ENCODE measurements at places on chromosomes 7 and 10.

DNA sequence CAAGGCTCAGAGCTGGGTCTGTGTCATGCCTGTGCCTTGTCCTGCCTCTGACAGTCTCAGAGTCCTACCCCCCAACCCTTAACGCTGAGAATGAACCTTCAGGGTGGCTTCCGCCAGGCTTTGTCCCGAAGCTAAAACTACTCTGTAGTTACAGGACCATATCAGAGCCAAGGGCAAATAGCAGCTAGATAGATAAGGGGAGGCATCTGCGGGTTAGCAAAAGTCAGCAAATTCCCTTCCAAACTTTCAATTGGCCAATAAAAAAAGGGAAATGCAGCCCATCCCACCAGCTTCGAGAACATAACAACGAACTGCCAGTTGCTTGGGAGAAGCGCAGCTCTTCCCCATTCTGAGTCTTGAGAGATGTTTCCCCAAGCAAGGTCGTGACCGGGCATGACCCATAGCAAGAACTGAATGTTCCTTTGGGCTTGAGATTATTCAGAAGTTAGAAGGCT lies 17.7 kb downstream of the CCL24 start:
- DNase-seq = no peak

- no peak for DNase-seq
These were observed 4.0 kb downstream of the ITGA8 start for GRCh38 chr10:15715619-15716227.

DNA sequence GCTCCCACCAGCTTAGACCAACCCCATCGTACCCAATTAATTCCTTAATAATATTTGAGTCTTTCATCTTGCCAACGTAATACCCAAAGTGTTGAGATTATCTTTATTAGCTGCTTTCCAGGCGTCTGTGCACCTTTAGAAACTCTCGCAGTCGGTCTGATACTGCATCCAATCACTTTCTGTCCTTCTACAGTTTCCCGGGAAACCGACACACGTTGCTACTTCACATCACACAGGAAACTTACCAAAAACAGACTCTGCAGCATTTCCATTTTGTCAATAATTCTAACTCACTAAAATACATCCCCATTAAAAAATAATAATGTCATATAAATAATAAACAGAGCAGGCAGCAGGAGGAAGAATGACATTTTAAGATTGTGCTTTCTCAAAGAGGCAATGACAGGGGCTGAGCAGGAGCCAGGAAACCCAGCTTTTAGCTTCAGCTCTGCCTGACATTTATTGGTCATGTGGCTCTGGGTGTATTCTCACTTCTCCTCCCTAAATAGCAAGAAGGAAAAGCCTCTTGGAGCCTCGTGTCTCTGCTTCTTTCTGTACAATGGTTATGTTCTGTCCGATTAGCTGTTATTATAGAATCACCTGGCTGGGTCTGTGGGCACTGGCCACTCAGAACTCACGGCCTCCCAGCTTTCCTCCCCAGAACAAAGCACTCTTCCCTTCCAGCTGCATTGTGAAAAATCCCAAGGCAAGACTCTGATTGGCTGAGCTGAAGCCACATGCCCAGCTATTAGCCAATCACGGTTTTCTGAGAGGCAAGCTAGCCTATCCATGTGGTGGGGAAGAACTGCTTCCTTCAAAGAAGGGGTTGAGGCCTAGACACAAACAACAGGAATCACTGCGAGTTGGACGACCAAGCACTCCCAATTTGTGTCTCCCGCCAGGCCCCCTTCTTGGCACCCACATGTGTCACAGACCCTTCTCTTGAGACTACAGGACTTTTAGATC lies 424.7 kb upstream of the FOXK1 start:
- DNase-seq = no peak

- DNase-seq = no peak
These were observed 263.1 kb upstream of the KIAA1217 start for GRCh38 chr10:23945845-23946244.

DNA sequence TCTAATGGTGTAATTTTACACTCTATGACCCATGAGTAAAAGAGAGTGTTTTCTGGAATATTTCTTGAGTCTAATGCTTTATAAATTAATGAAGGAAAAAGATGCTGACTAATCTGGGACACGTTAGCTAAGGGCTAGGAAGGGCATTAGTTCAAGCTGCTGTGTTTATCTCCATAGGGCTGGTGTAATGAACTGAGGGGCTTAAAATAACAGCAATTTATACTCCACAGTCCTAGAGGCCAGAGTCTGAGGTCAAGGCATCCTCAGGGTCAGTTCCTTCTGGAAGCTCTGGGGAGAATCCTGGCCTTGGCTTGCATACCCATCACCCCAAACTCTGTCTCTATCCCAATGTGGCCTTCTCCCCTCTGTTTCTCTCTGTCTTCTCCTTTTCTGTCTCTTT lies 105.2 kb upstream of the PFKP start:
- DNase-seq = no peak

- no peak for DNase-seq
These were observed 213.5 kb downstream of the PTPRN2 start for GRCh38 chr7:158374146-158374545.

GRCh38 chr7:134203186-134203889 lies 76.2 kb downstream of the LRGUK start:
- DNase-seq = no peak

DNA sequence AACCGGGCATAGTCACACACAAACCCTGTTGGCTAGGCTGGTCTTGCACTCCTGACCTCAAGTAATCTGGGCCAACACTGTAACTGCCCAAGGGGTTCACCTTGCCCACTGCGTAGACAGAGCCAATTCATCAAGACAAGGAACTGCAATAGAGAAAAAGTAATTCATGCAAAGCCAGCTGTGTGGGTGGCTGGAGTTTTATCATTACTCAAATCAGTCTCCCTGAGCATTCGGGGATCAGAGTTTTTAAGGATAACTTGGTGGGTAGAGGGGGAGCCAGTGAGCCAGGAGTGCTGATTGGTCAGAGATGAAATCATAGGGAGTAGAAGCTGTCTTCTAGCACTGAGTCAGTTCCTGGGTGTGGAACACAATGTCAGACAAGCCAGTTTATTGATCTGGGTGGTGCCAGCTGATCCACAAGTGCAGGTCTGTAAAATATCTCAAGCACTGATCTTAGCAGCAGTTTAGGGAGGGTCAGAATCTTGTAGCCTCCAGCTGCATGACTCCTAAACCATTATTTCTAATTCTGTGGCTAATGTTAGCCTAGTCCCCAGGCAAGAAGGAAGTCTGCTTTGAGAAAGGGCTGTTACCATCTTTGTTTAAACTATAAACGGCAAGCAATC lies 15.6 kb upstream of the FXYD4 start:
- DNase-seq = no peak

GRCh38 chr7:131608116-131608500 lies 51.7 kb upstream of the PODXL start:
- no peak for DNase-seq

DNA sequence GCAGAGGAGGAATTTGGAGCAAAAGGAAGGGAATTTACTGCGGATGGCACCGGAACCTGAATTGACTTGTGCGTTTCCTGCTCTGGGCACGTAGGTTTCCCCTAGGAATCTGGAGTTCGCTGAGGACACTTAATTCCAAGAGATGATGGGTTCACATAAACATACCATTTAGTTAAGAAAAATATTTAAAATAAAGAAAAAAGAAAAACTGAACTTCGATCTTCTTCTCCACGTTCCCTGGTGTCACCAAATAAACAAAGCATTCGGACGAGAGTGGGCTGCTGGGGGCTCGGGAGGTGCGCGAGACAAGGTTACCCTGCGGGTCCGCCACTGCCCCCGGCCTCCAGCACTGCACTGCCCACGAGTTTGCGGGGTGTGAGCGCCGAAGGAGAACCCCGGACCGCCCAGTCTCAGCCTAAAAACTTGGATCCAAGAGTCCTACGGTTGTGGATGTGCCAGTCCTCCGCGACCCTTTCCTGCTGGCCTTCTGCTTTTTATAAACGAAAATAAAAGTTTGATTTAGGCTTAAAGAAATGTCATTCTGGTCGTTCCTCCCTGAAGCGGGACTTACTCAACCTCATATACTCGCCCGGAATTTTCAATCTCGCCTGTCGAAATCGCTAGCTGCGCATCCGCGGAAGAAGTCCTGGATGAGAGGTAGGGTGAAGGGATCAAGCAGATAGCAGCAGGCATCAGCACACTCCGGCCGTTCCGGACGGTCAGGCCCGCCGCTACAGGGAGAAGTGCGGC lies 30.3 kb downstream of the SKIDA1 start:
- DNase-seq = no peak

- DNase-seq = no peak
These were observed 2.4 kb downstream of the FEZF1 start for GRCh38 chr7:122301858-122302760.

GRCh38 chr7:114047889-114048288 lies 129.1 kb upstream of the PPP1R3A start:
- no peak for DNase-seq

- peak; percentile 59 for DNase-seq
These were observed 6.9 kb upstream of the SH2B2 start for GRCh38 chr7:102279537-102280400.

DNA sequence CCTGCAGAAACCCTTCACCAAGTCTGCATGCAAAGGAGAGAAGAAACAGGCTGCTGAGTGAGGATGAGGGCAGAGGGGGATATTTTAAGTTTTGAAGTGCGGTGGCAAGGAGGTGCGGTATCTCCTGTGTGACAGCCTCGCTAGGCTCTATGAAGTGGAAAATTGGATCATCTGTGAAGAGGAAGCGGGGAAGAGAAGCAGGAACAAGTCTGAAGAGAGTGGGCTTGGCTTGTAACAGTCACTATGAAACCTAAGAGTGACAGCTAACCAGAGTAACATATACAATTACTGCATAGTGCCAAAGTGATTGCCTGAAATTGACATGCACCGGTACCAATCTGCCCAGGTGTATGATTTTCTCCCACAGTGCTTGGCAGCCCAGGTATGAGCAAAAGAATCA lies 287.5 kb upstream of the KLF14 start:
- no peak for DNase-seq

DNA sequence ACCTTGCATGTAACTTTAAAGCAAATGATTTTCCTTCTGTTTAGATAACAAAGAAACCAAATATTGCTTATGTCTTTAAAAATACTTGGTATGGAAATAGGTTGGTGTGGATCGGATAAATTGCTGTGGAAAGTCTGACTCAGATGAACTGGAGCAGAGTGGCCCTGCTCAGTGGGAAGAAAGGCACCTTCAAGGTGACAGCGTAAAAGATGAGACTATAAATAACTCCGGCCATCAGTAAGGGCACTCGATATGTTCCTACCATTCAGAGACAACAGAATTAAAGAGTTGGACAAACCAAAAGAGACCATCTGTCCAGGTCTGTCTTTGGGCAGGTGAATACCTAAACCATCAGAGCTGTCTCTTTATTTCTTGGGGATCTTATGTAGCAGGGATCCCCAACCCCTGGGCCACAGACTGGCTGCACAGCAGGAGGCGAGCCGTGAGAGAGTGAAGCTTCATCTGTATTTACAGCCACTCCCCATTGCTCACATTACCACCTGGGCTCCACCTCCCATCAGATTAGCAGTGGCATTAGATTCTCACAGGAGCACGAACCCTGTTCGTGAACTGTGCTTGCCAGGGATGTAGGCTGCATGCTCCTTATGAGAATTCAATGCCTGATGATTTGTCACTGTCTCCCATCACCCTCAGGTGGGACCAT lies 357.1 kb downstream of the PRPF18 start:
- no peak for DNase-seq

DNA sequence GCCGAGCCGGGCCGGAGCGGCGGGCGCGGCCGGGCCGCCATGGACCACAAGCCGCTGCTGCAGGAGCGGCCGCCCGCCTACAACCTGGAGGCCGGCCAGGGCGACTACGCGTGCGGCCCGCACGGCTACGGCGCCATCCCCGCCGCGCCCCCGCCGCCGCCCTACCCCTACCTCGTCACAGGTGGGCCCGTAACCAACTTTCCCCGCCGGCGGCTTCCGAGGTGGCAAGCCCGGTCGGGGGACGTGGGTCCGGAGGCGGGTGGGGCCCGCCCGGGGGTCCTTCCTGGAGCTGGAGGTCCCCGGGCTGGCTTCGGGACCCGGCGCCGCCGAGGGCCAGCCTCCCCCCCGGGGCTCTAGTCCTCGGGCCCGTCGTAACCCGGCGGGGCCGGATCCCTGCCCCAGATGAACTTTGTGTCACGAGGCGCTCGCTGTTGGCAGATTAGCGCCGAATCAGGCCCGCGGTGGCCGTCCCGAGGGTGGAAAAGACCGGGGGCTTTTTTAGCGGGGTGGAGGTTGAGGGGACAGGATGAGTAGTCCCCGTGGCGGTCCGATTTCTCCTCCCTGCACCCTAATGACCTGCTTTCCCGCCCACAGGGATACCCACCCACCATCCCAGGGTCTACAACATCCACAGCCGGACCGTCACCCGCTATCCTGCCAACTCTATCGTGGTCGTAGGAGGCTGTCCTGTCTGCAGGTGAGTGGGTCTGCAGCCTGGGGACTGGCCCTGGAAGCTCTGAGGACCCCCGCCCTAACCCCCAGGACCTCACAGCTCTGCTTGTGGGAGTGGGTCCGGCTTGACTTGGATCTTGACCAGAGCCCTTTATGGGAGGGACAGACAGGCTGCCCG lies 496 bp downstream of the BRI3 start:
- DNase-seq = peak; percentile 37

- no peak for DNase-seq
These were observed 8.3 kb upstream of the KAZALD1 start for GRCh38 chr10:101053516-101053915.

DNA sequence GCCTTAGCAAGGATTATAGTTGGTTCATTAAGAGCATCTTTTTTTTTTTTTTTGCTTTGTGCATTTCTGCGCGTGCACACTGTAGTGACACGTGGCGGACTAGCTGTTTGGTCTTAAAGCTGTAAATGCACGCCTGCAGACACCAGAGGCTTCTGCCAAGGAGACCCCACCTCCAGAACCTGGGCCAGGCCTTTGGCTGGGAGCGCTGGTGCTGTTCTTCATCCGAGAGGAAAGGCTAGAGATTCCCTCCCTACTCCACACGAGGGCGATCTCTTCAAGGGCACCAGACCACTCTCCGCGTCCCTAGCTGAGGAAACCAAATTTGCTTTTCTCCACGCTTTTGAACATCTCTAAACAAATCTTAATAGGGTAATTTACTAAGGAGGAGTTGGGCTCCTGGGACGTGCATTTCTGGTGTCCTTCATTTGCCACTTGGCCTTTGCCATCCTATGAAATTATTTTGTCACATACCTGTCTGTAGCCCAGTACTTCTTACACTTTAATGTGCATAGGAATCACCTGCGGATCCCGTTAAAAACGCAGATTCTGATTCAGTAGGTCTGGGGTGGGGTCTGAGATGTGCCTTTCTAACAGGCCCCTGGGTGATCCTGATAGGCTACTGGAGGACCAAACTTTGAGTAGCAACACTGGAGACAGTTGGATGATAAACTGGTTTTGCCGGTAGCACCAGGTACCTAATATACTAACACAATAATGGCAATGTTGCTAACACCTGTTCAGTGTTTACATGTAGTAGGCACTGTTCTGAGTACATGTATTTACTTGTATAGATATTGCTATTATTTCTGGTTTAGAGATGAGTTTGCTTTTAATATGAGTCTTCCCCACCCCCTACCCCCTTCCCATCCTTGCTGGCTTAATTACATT lies 1.3 kb upstream of the SLC26A5 start:
- no peak for DNase-seq

DNA sequence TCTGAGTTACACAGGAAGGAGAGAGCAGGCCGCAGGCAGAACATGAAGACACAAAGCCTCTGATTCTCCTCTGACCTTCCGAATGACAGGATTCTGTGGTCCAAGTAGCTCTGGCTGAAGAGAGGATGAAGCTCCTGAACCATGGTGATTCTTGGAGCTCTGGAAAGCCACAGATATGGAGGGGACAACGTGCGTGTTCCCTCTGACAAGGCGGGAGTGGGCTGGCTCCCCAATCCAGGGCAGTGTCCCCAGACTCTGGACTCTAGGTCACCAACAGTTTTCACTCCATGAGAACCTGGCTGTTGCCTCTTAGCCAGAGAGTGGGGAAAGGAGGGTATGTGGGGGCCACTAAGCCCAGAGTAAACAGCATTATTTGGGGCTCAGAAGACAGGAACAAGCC lies 7.4 kb upstream of the TRPV6 start:
- no peak for DNase-seq
